Purkinje cell (primary cell): ENCODE measurements at places on chromosomes 1 and 21. TPM values are rescaled to one million over a fixed set of nuclear protein-coding genes. Genes with fewer than 3 reads are reported as not detected.

COL24A1 gene
- polyA plus RNA-seq, result 0.83 TPM in 1 of 2 replicates, not detected in the other

DNAJC6 gene
- polyA plus RNA-seq, result 92.3 and 101 TPM in 2 replicates

VSIG8 gene
- polyA plus RNA-seq, result not detected in 2 replicates

BEST4 gene
- polyA plus RNA-seq, result 0.15 TPM in 1 of 2 replicates, not detected in the other

ADAMTS4 gene
- 0.13 and 0.62 TPM in 2 replicates for polyA plus RNA-seq

ARHGAP29 gene
- 3.1 and 4.7 TPM in 2 replicates for polyA plus RNA-seq

PODN gene
- not detected in 2 replicates for polyA plus RNA-seq

MIXL1 gene
- polyA plus RNA-seq, result not detected in 2 replicates

MPL gene
- polyA plus RNA-seq, result not detected in 2 replicates

SHE gene
- polyA plus RNA-seq, result not detected in 2 replicates
